ENCODE measurements at places on chromosomes 1 and 21.
A peak's percentile ranks its signal among the peaks of the same experiment; 100 is the strongest.

DNA sequence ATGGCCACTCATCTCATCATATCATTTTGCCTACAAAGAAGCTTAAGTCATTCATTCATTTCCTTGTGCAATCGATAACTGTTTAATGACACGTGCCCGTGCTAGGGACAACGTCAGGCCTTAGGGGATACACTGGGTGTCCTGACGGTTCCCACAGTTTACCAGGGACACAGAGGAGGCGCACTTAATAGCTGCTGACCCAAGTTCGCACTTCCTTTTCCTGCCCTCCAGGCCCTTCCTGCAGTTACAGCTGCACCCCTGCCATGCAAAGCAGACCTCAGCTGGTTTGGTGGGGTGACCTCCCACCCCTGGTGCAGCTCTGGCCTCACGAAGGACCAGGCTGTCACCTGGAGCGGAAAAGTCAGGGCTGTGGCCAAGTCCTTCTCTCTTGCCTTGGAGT, 4.2 kb downstream of the SPATA21 start:
- DNase-seq: peak; percentile 61

- no peak for DNase-seq
Measured at GRCh38 chr1:201245082-201245481, 38.2 kb upstream of the PKP1 start.

- no peak for DNase-seq
Measured at GRCh38 chr1:21794656-21795055, 11.7 kb upstream of the USP48 start.

GRCh38 chr1:75953461-75953860, 21.3 kb upstream of the ASB17 start:
- no peak for DNase-seq

- no peak for DNase-seq
Measured at GRCh38 chr1:233614173-233614742, 352 bp downstream of the KCNK1 start.

- DNase-seq: no peak
Measured at GRCh38 chr1:201503397-201504176, 3.3 kb downstream of the CSRP1 start.

DNA sequence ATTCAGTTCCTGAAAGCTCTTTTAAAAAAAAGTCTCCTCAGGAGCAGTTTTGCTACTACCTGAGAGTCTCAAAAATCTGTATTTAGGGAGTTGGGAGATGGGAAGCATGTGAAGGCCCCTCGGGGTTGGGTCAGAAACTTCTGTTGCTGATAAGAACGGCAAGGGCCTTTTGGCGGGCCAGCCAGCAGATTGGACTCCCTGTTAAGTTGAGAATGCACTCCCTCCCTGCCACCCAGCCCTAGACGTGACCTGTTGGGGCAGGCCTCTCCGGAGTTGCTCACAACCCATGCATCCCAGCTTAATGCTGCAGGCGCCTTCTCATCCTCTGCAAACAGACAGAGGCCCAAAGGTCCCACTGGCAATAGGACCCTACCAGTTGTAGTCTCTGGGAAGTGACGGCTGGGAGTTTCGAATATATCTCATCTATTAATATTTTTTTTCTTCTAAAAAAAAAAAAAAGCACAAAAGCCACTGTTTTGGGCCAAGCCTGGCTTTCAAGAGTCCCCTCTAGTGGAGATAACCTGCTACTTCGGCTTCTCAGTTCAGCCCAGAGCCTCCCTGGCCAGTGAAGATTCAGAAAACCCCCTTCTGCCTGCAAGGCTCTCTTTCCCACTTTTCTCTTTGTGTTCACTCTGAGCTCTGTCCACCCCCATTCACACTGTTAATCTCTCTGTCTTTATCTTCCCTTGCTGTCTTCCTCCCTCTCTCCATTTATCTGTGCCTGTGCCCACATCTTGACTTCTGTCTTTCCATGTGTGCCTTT, 5.3 kb downstream of the PLXNA2 start:
- peak; percentile 54 for DNase-seq

GRCh38 chr1:13543451-13544220, 29.8 kb upstream of the LRRC38 start:
- DNase-seq: peak; percentile 1

DNA sequence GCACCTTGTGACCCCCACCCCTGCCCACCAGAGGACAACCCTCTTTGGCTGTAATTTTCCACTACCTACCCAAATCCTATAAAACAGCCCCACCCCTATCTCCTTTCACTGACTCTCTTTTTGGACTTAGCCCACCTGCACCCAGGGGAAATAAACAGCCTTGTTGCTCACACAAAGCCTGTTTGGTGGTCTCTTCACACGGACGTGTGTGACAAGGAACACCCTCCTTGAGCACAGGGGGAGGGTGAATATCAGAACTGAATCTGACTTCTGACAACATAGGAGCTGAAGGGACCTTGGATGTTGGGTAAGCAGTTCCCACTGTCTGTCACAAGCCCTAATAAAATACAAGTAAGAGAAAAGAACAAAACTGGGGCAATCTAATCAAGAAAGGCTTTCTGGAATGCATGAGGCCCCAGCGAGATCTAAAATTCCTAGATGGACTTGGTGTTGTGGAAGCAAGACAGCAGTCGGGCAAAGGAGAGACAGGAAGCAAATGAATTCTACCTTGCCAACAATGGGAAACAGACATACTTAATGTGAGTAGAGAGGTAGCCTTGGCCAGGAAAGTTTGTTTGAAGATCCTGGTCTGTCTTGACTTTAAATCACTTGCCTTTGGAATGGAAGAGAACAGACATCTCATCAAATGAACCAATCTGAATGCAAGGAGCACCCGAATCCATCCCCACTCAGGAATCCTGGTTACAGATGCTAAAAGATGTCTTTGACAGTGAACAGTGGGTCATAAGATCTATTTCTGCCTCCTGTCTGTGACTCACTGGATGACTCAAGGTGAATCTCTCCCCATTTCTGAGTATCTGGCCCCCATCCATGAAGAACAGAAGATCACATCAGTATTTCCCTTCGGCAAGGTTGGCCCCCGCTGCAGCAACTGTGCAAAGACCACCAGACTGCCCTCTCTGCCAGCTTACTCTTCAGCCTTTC, 53.3 kb downstream of the OLFML3 start:
- DNase-seq: peak; percentile 43

DNA sequence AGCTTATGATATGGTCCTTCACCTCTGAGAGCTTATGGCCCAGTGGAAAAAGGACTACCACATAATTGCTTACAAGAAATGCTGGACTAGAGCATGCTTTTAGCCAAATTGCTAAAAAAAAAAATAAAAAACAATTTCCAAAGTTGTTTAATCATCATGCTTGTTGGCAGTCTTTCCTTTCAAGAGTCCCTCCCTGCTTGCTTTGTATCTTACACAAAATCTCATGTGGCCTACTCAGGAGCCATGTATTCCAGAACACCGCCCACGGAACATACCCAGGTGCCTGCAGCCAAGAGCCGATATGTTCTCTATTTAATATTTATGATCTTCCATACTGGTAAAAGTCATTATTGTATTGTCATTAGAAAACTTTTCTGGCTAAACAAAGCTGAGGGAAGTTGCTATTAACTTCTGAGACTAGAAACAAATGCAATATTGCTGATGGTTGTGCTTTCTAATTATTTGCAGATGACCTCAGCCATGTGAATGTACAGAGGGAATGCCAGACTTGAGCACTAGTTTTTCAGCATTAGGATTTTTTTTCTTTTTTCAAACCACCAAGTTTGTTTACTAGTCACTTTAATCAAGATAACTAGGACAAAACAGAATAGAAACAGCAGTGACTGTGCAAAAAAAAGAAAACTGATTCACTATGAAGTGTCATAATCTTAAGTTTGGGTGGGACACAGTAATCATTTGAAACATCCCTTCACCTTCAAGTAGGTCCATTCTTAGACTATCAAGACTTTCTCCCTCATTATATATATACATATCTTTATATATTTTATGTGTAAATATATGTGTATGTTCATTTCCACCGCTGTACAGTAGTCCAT, 129.3 kb upstream of the GORAB start:
- DNase-seq: no peak

DNA sequence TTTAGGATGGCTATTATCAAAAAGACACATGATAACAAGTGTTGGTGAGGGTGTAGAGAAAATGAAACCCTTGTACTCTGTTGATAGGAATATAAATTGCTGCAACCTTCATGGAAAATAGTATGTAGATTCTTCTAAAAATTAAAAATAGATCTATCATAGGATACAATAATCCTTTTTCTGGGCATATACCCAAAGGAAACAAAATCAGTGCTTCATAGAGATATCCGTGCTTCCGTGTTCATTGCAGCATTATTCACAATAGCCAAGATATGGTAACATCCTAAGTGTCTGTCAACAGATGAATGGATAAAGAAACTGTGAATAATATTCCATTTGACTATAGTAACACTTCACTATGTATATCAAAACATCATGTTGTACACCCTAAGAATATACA, 106.7 kb downstream of the MIS18A start:
- no peak for DNase-seq

DNA sequence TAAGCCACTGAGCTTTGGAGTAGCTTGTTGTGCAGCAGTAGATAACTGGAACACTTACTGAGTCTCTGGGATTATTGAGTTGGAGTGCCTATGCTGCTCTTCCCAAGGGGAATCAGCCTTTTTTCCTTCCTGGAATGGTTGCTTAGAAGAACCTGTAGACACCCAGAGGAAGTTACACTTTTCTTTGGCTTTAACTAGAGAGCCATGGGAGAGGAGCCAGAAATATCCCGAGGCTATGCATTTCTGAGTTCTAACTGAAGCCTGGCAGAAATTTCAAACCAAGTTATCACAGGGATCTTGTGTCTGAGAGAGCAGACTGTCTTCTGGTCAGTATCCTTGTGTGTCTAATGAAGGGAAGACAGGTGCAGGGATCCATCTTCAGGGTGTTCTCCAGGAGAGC, 28.3 kb downstream of the LAMC1 start:
- DNase-seq: no peak

GRCh38 chr21:18146820-18147219, 97.8 kb upstream of the CHODL start:
- DNase-seq: no peak

DNA sequence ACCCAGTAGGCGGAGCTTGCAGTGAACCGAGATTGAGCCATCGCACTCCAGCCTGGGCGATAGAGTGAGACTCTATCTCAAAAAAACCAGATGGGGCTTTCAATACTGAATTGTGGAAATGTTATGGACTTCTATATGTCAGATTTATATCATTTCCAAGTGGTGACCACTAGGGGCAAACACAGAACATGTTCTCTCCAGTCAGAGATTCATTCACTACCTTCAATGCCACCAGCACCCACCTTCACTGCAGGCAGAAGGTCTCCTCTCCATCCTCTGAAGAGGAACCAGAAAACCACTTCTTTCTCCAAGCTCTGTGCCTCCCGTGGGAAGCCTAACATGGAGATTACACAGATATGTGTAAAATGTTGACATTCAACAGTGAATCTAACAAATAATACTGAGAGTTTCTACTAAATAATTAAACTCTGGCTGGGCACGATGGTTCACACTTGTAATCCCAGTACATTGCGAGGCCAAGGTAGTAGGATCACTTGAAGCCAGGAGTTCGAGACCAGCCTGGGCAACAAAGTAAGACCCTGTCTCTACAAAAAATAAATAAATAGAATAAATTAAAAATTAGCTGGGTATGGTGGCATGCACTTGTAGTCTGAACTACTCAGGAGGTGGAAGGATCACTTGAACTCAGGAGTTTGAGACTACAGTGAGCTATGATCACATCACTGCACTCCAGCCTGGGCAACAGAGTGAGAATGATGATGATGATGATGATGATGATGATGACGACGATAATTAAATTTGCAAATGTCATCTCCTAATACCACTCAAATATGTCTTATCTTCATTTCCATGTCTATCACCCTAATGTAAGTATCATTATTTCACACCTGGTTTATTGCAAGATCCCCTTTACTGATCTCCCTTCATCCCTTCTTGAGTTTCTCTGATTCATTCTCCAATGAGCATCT, 151.1 kb downstream of the ZNF281 start:
- peak; percentile 29 for DNase-seq

- no peak for DNase-seq
Measured at GRCh38 chr1:202452508-202452907, 104.0 kb downstream of the PPP1R12B start.

DNA sequence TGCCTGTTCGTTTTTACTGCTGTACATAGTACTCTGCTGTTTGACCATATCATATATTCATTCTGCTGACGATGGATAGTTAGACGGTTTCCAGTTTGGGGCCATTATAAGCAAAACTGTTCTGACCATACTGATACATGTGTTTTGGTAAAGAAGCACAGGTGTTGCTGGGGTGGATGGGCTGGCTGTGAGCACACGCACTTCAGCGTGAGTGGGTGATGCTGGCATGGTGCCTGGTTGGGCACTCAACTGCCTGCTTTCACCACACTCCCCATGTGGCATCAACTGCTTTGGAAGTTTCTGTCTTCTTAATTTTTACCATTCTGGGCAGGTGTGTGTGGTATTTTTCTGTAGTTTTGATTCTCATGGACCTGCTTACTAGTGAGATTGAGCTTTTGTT, 37.3 kb downstream of the ADARB1 start:
- no peak for DNase-seq

DNA sequence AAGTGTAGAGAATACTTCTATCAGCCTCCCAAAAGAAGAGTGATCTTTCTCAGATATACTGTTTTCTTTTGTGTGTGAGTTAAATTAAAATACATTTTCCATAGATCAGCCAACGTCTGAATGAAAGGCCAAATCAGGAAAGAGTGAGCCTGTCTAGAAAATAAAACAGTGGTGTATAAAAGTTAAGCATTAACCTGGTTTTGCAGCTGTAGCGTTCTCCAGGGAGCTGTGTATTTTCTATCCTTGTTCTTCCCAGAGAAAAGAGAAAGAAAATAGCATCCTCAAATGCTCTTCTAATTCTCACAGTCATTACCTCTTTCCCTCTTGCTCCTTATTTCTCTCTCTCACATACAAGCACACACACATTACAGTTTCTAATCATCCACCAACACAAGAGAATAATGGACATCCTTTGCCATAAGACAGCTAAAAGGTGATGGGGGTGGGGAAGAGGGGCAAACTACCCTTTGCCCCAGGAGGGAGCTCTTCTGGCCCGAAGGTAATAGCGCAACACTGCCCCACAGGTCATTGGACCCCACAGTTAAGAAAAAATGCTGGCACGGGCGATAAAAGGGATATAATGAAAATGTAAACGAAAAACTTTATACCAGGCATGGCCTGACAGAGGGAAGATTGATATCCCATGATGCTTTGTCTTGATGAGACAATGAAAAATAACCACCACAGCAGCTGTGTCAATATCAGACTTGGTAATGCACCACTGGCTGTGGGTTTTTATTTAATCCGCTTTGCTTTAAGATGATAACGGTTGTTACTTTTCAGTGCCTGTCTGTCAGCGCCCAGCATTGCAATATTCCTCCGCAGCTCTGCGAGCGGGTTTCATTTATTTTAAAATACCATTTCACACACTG, 150.3 kb downstream of the NUF2 start:
- DNase-seq: no peak

DNA sequence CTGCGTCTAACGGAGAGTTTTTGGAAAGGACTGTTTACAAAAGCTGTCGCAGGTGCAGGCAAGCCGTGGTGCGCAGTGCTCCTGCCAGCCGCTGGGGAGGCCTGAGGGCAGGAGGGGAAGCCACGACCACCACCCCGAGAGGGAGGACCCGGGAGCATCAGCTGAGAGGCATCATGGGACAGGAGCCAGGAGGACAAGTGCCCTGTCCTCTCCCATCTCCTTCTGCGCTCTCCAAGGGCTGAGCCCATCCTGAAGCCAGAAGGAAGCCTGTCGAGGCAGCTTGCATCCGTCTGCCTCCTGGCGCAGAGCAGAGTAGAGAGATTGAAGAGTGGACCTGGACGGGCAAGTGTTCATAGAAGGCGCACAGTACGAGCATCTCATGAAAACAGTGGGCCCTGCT, 310.9 kb downstream of the KIF26B start:
- no peak for DNase-seq

GRCh38 chr1:40868051-40868723, 6.0 kb upstream of the CITED4 start:
- DNase-seq: peak; percentile 58
